Activated naive CD4-positive, alpha-beta T cell (primary cell): ENCODE measurements at places on chromosomes 11 and 22.

DNA sequence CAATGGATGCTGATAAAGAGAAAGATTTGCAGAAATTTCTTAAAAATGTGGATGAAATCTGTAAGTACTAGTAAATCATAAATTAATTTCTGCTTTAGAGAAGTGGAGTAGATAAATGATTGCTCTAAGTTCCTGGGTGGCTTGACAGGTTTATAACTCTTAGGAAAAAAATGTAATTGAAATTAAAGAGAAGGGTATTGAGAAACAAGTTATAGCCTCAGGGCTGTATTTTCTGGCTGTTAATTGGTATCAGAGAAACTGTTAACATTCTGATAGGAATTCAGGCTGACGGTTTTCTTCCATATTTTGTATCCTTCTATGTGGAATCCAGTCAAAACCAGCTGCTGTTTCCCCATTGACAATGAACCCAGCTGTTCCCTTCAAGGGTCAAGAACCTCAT lies 1.9 kb downstream of the TTC12 start:
- DNase-seq: no peak

- DNase-seq: no peak
These were observed 37.6 kb upstream of the UBASH3B start for GRCh38 chr11:122617926-122618325.

GRCh38 chr22:41352058-41352457 lies 29.7 kb upstream of the TEF start:
- no peak for DNase-seq

- DNase-seq: no peak
These were observed 61.9 kb downstream of the BMAL1 start for GRCh38 chr11:13339195-13340153.

GRCh38 chr11:103875855-103876510 lies 160.5 kb upstream of the DDI1 start:
- no peak for DNase-seq
